ENCODE measurements at places on chromosomes 11 and 22.

GRCh38 chr11:73743045-73743444 is 17.8 kb downstream of the RAB6A start:
- DNase-seq: no peak

GRCh38 chr11:33692541-33692940 is 8.1 kb downstream of the C11orf91 start:
- DNase-seq: no peak

DNA sequence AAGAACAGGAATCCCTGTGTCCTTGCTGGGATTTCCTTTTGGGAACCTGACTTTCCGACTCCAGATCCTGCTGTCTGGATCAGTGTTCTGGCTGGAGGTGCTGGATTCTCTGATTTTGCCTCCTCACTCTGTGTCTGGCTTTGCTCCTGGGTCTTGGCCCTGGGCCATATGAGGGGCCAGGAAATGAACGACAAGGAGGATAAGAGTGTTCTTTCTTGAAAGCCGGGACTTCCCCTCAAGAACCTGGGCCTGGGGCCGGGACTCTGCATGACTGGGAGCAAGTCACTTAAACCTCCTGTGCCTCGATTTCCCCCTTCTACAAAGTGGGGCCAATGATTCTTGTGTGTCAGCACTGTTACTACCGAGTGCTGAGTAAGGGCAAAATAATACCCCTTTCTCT is 2.9 kb upstream of the MYO7A start:
- no peak for DNase-seq

DNA sequence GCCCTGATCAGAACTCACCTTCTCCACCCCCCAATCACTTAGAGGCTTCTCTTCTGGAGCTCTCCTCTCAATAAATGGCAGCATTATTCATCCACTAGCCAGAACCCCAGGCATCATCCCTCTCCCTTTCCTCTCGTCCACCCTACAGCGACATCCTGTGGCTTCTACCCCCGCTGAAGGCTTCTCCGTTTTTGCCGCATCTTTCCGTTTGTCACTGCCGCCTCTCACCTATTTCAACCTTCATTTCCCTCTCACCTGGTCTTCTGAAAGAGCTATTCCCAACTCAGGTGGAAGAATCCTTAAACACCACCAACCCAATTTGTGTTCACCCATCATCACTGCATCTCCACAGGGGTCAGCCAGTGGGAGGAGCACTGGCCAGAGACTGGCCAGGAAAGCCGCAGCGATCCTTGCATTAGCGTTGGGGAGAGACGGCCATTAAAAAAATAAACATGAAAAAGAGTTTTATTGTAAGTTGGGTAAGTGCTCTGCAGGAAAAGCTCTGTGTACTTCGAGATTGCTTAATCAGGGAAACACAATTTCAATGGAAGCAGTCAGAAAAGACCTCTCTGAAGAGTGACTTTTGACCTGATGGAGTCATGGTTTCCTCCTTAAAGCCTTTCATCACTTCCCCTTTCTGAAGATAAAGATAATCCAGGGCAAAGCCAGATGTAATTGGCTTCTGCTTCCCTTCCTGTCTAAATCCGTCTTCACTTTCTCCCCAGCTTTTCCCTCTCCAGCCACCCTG is 36.7 kb downstream of the SPATA19 start:
- DNase-seq: no peak

- DNase-seq: no peak
Measured at GRCh38 chr11:61868571-61869428, 22.5 kb downstream of the FADS3 start.

GRCh38 chr11:17741487-17741886 is 6.9 kb downstream of the KCNC1 start:
- DNase-seq: no peak

DNA sequence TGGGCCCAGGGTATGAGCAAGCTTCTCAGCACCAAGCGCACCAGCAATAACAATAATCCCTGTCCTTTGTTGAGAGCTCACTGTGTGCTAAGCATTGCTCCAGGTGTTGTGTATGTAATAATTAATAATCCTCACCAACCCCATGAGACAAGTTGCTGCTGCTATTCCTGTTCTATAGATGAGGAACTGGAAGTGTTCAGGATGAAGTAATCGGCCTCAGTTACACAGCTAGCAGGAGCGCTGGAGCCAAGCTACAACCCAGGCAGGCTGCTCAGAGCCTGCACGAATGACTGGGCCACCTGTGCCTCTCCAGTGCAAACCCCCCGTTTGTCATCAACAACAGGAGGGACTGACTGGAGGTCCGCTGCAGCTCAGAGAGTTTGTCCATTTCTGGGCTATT is 35.2 kb upstream of the CECR2 start:
- DNase-seq: no peak

DNA sequence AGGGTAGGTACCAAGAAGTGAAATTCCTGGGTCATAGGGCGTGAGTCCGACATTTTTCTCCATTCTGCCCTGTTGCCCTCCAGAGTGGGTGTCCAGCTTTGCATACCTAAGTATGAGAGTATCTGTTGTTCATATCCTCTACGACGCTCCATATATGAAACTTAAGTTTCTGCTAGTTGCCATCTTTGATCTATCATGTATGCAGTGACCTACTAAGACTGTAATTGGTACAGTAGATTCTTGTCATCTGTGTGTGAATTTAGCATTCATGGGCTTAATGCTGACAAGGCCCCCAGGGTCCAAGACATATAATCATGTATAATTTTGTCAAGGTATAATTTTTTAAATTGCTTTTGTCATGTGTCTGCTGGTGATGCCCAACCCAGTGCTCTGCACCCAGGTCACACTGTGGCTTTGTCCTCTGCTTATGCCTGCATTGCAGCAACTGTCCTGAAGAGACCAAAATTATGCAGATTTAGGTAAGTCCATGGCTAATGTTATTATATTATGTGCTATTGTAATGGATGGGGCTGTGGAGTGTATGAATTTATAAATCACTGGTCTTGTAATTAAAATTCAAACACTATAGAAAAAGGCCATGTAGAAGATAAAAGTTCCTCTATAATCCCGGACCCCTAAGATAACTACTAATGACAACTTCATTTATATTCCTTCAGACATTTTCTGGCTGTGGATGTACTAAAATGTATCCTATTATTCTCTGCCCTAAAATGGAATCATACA is 12.2 kb downstream of the NEAT1 start:
- DNase-seq: no peak

GRCh38 chr11:6862961-6863360 is at the start of gene OR10A2:
Gene OR10A2, plus strand, starts transcription at chr11:6863057. Its CDS starts 6,698 bp downstream, at chr11:6869755.
- no peak for DNase-seq

DNA sequence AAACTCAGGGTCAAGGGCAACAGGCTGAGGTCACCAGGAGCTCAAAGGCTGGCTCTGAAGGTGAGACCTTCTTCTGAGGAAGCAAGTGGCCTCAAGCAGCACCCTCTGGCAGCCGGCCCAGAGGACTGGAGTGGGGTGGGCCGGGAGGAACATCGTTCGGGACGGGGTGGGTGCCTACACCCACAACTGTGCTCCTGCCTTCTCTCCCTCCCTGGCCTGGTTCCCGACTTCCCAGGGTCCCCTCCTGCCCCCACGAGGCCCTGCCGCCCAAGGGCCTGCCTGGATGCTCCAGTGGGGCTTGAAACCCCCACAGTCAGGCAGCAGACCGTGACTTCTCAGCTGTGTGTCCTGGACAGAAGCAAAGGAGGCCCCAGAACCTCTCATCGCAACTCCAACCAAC is 195.7 kb downstream of the IGLL1 start:
- DNase-seq: no peak

DNA sequence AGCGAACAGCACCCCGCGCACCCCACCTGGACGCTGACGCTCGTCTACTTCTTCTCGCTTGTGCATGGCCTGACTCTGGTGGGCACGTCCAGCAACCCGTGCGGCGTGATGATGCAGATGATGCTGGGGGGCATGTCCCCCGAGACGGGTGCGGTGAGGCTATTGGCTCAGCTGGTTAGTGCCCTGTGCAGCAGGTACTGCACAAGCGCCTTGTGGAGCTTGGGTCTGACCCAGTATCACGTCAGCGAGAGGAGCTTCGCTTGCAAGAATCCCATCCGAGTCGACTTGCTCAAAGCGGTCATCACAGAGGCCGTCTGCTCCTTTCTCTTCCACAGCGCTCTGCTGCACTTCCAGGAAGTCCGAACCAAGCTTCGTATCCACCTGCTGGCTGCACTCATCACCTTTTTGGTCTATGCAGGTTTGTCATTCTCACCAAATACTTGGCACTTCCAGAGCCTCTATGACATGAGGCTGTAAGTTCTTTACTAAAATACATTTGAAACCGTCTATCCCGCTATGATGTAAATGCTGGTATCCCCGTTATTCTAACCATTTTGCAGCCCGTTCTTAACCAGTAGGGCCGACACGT is 535 bp downstream of the AQP11 start:
- no peak for DNase-seq

DNA sequence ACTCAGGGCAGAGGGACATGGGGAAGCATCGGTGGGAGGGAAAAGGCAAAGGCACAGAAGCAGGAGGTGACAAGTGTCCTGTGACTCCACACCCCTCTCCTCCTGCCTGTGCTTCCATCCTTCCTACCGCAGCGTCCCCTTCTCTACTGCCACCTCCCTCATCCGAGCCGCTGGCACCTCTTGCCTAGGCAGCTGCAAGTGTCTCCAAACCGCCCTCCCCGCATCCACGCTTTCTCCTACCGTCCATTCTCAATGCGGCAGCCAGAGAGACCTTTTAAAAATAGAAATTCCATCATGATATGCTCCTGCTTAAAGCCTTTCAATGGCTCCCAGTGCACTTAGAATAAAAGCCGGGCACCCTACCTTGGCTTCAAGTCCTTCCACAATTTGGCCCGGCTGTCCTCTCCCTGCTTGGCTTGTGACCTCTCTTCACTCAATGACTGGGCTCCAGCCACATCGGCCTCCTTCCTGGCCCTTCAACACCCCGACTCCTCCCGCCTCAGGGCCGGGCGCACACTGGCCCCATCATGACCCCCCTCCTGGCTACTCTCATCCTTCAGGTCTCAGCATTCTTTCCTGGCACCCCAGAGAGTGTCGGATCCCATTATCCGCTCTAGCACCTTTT is 16.5 kb downstream of the LRRC10B start:
- DNase-seq: no peak

GRCh38 chr11:86072211-86072610 is 3.3 kb upstream of the PICALM start:
- no peak for DNase-seq

DNA sequence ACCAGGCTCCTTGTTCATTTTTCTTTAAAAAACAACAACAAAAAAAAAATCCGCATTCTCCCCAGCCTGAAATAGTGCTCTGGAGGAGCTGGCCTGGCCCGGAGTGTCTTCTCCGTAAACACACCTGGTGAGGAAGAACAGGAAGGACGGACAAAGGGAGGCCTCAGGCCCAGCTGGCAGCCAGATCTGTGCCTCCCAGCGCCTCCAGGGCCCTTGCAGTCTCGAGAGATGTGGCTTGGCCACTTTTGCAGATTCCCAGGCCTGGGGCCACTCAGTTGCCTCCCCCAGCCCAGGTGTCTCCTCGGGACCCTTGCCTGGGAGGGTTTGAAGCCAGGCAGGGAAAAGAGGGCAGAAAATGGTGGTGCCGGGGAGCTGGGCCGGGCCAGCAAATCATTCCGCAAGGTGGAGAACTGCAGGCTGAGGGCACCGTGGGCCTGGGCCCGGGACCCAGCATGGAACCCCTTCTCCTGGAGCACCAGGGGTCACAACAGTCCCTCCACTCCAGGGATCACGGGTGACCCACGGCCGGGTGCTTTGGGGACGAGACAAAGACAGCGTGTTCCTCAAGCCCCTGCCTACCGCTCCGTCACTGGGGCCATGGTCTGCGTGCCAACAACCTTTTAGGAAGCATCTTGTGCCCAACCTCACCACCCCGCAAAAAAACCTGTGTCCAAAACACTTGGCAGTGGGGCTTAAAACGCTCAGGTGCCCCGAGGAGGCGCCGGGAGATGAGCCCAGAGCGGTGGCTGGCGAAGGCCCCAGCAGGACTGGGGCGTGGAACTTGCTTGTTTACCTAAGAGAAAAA is 67.1 kb upstream of the WNT7B start:
- no peak for DNase-seq

- no peak for DNase-seq
Measured at GRCh38 chr22:31906086-31906485, 38.2 kb upstream of the YWHAH start.

DNA sequence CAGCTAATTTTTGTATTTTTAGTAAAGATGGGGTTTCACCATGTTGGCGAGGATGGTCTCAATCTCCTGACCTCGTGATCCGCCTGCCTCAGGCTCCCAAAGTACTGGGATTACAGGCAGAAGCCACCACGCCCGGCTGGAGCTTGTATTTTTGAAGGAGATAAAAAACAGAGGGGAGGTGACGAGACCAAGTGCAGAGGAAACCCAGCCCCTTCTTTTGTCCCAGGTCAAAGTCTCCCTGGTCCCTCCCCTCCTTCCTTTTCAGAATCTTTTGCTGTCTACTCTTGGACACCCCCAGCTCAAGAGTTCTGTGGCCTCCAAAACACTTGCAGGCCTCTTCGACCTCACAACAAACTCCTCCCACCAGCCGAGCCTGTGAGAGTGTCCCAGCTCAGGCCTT is 12.2 kb upstream of the TMEM184B start:
- DNase-seq: no peak

- DNase-seq: no peak
Measured at GRCh38 chr11:35335226-35335625, 84.1 kb downstream of the SLC1A2 start.

GRCh38 chr11:105953886-105954285 is 68.2 kb downstream of the MSANTD4 start:
- DNase-seq: no peak

DNA sequence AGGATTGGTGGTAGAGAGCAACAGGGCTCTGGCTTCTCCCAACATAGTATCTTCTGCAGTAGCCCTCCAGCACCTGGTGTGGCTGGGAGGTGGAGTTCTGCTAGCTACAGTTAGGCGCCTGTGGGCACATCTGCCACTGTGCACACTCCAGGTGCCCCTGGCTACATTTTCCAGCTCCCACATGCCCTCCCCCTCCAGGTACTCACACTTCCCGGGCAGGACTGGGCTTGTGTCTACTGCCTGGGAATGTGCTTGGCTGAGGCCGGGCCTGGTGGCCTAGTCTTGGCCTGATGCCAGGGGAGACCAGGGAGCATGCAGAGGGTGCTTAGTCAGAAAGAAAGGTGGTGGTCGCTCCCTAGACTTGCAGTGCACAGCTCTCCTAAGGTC is 15.8 kb downstream of the PHLDB1 start:
- no peak for DNase-seq

GRCh38 chr11:92962446-92962845 is 7.0 kb upstream of the MTNR1B start:
- no peak for DNase-seq

- no peak for DNase-seq
Measured at GRCh38 chr22:40444178-40444831, 73.9 kb downstream of the SGSM3 start.
